ENCODE measurements at places on chromosomes 3 and 15.

DNA sequence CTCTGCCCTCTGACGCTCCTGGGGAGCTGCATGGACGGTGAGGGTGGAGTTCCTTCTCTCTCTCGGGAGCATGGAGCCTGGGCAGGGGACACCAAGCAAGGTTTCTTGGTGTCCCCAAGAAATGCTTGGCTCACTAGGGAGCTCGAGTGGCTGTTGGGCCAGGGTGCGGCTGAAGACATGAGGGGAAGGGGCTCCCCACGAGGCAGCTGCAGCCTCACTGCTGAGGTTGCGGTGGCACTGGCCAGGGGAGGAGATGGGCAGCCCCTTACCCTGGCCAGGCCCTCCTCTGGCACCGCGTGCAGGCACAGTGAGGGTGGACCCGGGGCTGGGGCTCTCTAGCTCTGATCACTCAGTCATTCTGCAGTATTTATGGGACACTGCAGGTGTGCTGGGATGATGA is 43.5 kb upstream of the SLC41A3 start:
- no peak for DNase-seq

DNA sequence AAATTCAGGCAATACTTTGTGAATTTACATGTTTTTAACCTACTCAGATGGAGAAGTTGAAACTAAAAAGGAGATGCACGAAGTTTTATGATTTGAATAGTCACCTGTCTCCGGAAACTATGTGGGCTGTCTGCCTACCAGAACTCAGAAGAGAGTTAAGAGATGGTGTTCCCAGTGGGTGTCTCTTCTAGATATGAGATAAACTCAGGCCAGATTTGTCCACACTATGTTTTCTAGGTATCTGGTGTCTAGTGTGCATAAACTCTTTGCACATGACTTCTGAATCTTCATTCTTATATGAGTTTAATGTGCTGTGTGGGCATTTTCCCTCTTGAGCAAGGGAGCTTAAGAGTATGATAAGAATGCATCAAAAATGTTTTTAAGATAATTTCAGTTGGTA is 222.8 kb downstream of the FOXP1 start:
- no peak for DNase-seq

GRCh38 chr3:79436387-79436786 is 331.4 kb downstream of the ROBO1 start:
- no peak for DNase-seq

GRCh38 chr3:9022305-9023225 is 59.3 kb upstream of the RAD18 start:
- no peak for DNase-seq

- DNase-seq, result no peak
Measured at GRCh38 chr3:53680028-53680427, 166.2 kb downstream of the CHDH start.

GRCh38 chr15:62506217-62506805 is 341.2 kb upstream of the C2CD4B start:
- peak; percentile 72 for DNase-seq

DNA sequence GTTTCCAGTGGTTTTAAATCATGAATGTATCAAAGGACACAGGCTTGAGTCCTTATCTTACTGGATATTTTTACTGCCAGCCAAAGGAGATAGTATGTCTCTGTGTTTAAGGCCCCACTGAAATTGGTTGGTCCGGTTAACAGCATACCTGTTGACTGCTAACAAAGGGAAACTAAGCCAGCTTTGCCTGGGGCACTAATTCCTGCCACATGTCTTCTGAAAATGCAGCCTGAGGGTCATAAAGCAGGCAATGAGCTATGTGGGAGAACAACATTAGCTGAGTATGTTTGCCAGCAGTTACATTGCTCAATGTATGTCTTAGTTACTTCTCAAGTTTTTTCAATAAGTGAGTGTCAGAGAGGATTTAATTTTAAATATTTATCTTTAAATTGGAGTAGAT is 12.4 kb downstream of the PLS1 start:
- DNase-seq, result no peak

GRCh38 chr3:121155028-121155427 is 247.0 kb downstream of the STXBP5L start:
- DNase-seq, result no peak

DNA sequence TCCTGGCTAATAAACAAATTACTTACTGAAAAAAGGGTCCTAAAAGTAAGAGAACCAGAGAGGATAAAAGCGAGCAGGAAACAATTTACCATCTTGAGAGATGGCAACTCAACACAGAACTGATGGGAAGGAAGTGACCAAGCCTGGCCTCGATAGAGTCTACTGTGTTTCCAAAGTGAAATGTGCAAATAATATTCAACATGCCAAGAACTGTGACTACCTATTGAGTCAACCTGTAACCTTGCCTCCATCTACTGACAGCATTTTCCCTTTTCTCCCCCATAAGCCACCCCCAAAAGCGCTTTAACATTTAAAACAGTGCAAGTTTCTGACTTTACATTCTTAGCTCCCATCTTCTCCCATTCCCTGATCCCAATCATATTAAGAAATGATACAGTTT is 75.4 kb upstream of the PSMD6 start:
- no peak for DNase-seq

DNA sequence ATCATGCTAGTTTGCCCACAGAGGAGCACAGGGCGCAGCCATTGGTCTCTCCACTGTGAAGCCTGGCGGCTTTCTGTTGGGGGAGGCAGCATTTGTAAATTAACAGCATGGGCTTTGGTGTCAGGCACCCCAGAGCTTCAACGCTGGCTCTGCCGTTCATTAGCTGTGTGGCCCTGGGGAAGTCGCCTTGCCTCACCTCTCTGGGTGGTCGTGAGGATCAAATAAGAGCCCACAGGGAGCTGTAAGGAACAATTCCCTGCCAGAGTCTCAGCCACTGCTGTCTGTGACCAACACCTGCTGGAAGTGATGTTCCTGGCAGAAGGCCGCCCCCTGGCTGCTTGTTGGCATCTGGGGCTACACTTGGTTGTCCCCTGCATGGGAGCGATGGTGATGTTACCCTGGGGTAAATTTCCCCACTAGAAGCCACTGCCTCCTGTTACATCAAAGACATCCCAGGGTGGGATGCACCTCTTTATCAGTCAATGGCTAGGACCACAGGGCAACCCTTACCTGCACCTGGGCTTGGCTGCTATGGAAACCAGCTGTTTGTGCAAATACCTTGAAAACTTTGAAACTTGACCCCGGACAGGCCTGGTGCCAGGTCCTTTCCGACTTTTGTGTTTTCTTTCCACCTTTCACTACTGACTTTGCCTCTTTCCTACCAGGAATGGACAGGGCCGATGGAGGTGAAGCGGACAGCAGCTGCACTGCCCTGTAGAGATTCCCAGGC is 36.9 kb downstream of the DNASE1L3 start:
- no peak for DNase-seq

- no peak for DNase-seq
Measured at GRCh38 chr3:82208002-82208710, 446.7 kb upstream of the GBE1 start.

- no peak for DNase-seq
Measured at GRCh38 chr3:119227070-119227850, 13.4 kb downstream of the B4GALT4 start.

- no peak for DNase-seq
Measured at GRCh38 chr15:36230776-36231175, 348.6 kb upstream of the CDIN1 start.

DNA sequence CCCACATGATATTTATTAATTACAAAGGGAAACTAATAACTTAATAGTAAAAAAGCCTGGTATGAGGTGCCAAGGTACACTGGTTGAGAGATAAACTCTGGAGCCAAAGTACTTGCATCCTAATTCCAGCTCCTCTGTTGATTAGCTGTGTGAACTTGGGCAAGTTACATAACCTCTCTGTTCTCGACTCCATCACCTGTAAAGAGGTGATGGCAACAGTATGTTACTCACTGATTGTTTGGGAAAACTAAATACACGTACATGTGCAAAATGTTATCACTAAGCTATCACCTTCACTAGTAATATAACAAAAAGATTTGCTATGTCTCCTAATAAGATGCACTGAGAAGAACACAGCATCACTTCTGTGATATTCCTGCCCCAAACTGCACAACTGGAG is 206.4 kb downstream of the MEX3B start:
- no peak for DNase-seq

- no peak for DNase-seq
Measured at GRCh38 chr15:100711516-100712021, 109.2 kb downstream of the ASB7 start.

DNA sequence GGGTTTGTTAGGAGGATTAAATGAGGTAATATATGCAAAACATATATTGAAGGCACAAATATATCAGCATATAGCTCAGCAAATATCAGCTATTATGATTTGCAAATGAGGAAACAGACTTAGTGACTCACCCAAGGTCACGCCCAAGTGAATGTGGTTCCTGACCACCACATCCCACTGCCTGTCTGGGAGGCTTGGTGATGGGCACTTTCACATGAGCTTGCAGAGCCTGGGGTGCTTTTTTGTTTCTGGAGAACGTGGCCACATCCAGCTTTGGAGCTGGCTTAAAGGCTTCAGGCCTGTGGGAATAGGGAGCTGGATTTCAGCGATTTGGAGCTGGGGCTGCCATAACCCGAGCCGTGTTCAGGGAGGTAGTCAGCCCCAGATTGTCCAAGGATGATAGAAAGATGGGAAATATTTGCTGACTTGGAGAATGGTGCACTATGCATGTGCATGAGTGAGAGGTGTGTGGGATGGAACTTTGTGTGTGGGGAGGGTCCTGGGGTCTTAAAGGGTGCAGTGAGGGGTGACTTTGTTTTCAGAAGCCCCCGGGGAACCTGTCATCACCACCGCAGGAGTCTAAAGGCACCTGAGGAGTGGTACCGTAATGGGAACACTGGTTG is 12.0 kb upstream of the FGD5 start:
- no peak for DNase-seq

DNA sequence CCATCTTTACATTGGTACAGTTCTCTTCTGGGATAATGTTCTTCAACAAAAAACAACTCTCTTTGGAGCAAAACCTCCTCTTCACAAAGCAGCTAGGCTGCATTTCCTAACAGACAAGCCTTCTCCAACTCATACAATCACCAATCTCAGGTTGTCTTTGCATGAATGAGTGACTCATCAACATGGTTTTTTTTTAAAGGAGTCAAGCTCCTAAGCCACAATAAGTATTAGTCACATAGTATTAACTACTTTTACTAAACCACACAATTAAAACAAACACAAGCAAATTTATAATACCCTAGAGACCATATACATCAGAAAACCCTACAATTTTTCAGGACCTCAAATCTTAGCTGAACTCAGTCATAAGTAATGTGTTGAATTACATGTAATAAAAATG is 137.4 kb downstream of the TBC1D5 start:
- DNase-seq, result no peak

GRCh38 chr3:185137821-185138220 is 15.0 kb downstream of the C3orf70 start:
- DNase-seq, result no peak

DNA sequence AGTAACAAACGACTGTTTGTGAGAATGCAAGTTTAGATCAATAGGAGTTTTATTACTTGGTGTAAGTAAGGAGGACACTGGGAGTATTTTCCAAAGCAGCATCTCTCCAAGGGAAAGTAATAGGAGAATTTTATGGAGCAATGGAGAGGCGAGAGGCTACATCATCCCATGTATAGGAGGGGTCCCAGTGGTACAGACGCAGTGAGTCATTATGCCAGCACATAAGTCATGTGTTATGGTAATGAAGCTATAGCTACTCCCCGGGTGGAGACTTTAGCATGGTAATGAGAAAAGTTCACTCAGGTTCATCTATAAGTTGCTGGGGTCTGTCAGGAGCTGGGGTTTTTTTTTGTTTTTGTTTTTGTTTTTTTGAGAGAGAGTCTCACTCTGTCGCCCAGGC is 29.5 kb upstream of the ZNF445 start:
- DNase-seq, result no peak

DNA sequence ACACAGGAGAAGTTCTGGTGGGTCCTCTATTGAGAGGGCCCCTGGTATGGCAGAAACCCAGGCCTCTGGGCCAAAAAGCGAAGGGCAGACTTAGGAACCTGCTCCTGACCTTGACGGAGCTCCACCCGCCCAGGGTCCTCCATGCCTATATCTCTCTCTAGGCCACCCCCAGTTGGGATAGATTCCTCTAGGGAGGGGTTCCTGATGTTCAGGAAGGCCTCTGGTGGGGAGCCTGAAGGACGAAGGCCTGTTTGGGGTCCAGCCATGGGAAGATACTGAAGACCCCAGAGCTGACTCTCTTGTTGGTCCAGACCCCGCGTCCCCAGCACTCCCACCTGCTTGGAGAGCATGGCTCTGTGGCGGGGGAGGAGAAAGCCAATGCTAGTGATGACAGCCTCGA is 104.2 kb downstream of the CORO2B start:
- no peak for DNase-seq
